ENCODE measurements at places on chromosomes 16 and 17.

DNA sequence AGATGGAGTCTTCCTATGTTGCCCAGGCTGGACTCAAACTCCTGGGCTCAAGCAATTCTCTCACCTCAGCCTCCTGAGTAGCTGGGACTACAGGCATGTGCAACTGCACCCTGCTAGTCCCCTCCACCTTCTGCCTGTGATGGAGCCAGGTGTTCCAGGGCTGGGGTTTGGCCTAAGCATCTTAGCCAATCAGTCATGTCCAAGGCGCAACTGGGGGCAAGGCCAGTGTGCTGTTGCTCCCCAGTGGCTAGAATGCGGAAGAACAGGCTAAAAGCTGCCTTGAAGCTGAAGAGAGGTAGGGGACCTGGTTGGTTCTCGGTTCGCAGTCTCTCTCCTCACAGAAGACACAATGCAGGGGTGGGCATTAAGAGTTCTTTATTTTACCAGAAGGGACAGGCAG lies 18.6 kb downstream of the FLOT2 start:
- peak; percentile 39 for DNase-seq

DNA sequence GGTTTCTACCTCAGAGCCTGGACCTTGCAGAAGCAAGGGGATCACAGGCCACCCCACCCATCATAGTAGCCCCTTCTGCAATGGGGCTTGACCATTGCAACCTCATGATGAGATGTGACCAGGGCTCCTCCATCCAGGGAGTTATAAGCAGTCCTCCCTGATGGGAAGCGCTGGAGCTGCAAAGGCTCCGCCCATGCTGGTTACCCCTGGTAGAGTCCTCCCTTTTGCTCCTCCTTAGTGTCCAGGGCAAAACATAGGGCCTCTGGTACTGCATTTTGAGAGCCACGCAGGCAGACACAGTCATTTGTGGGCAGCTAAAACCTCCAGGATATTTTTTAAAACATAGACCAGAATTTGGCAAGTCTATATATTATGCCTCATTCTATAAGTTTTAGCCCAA lies 161.1 kb downstream of the RAB11FIP4 start:
- DNase-seq: no peak

DNA sequence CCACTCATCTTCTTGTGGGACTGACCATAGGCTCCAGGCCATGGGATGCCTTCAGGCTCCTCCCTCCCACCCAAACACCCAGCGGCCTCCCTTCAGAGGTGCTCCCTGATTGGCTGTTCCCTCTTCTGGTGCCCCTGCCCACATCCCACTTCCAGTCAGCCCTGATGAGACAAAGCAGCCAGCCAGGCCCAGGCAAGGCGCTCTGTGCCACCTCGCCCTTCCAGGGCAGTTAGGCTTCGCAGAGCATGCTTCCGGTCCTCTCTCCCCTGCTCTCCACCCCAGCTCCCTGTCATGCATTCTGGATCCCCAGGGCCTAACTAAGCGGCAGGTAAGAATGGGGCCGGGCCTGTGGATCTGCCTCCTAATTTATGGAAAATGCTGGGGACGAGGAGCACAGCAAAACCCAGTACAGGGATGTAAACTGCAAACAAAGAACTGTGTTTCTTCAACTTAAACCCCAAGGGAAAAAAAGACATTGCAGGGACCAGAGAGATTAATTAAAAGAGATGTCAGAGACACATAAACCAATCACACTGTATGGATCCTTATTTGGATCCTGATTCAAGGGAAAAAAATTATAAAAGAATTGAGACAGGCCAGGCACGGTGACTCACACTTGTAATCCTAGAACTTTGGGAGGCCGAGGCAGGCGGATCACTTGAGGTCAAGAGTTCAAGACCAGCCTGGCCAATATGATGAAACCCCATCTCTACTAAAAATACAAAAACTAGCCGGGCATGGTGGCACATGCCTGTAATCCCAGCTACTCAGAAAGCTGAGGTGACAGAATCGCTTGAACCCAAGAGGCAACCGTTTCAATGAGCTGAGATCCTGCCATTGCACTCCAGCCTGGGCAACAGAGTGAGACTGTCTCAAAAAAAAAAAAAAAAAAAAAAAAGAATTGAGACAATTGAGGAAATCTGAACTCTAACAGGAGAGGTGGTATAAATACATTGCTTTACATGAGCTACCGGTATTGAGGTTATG lies 26.0 kb downstream of the ZDHHC7 start:
- peak; percentile 94 for DNase-seq

DNA sequence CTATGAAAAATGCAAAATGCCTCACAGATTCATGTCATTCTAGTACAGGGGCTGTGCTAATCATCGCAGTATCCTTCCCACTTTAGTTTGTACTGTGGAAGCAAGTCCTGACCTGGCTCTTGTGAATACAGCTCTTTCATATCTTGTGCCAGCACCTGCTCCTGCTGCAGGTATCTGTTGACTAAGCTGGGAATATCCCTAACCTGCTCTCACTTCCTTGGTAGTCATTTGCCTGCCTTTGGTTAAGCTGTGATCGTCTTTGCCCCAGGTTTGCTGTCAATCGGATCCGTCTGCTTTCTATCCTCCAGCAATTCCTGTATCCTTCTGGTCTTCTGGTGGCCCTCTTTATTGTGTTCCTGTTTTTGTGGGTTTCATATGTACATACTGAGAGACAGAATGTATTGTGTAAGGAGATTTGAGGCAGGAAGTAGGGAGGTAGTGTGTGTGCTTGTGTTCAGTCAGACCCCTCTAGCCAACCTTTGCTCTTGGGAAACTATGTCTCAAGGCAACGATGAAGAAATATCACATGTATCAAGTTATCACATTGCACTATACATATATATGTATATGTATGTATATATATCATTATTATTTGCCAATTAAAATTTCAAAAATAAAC lies 7.7 kb upstream of the GINS3 start:
- no peak for DNase-seq

DNA sequence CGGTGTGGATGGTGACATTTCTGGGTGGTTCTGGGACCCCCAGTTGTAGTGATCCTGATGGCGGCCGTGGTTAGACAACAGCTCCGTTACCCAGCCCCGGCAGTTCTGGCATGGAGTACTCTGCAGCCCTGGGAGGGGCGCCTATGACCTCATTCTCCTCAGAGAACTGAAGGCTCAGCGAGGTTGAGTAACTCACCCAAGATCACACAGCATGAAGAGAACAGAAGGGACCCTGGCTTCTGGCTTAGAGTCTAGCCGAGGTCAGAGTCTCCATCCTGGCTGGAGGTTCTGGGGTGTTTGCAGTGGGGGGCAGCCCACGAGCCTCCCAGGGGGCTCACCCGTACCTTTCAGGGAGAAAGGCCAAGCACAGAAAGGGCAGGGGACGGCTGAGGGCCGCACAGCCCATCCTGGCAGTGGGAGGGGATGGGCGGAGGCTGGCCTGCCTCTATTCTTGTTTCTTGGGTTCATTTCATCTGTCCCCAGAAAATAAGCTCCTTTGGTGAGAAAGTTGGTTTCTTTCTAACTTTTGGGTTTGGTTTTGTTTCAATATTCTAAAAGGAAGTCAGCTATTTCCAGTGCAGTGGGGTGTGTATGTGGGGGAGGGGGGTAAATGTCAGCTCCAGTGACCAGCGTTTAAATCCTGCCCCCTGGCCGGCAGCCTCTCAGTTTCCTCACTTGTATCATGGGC lies 13.2 kb downstream of the ZFPM1 start:
- DNase-seq: no peak

DNA sequence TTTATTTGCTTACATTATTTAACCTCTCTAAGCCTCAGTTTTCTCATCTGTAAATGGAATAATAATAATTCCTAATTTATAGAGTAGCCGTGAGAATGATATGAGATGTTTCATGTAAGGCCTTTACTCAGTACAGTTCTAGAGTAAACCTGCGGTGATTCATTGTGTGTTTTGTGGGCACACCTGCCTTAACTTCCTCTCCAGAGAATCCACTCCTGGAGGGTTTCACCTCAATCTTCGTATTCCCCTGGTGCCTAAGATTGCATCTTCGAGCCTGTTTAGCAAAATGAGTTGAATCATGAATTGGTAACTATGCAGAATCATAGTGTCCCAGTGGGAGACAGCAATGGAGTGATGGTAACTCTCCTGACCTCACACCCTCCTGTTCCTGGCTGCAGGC lies 52.3 kb downstream of the DNAH2 start:
- no peak for DNase-seq

- no peak for DNase-seq
These were observed 364.8 kb downstream of the CA10 start for GRCh38 chr17:51793686-51794085.

GRCh38 chr16:78796221-78796866 lies 696.9 kb downstream of the WWOX start:
- DNase-seq: no peak

DNA sequence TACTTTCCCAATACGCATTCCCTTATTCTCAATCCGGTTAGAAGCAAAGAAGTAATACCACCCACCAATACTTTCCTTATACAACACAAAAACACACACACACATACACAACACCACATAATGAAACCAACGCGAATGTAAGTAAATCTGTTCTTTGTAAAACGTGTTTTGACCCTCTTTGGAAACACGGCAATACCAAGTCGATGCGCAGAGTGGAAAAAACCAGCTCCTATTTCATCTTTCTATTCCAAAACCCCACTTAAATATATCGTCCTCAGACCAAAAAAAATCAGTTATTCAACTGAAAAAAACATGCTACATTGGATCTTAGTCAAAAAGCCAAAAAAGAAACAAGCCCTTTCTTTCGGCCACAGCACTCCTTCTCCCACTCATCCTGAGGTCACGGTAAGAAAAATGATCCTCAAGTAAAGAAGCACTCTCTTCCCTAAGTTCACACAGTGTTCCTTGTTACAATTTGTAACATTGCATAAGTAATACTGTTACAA lies 31.0 kb upstream of the ARL4D start:
- DNase-seq: peak; percentile 98

- no peak for DNase-seq
These were observed 121.8 kb downstream of the CYLD start for GRCh38 chr16:50863644-50864144.

DNA sequence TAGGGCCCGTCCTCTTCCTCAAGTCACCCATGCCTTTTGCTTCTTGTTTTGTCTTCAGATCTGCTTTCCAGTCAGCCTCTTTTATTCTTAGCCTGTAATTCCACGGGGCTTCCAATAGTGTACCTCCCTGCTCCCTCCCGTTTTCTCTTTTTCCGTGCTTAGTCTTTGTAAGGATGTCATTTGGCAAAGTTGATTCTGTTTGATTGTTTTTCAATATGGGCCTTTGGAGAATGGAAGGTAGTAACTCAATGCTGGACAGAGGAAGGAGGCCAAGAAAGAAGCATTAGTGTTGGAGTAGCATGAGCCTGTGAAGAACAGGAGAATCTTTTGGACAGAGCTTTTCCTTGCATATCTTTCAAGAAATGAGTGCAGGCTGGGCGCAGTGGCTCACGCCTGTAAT lies 6.5 kb downstream of the WWP2 start:
- no peak for DNase-seq

- no peak for DNase-seq
These were observed 30.0 kb upstream of the ANKRD40CL start for GRCh38 chr17:50797135-50797810.

DNA sequence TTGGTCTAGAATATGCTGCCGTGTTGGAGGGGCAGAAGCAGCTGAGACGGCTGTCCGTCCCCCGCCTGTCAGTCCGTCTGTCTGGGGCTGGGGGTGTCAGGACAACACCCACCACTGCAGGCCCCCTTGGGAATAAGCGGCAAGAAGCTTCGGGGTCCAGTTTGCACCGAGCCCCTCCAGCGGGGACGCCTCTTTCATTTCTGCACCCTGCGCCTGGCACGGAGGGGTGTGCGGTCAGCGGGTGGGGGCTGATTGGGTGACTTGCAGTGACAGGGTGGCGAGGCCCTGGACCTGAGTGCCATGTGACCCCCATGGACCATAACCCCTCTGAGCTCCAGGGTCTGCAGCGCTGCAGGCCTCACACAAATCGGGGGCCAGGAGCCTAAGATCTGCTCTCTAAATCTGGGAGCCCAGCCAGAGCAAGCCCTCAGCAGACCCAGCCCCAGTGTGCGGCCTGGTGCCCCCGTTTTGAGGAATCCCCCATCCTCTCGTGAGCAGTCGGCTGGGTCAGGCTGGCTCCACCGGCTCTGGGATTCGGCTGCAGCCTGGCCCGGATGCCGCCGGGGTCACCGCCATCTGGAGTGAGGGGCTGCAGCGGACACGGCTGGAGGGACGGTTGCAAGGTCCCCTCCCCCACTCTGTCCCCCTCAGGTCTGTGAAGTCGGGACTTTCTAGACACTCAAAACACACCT lies 8.3 kb downstream of the CBFA2T3 start:
- DNase-seq: no peak

GRCh38 chr16:19365486-19365885 lies 52.2 kb upstream of the TMC5 start:
- DNase-seq: no peak

DNA sequence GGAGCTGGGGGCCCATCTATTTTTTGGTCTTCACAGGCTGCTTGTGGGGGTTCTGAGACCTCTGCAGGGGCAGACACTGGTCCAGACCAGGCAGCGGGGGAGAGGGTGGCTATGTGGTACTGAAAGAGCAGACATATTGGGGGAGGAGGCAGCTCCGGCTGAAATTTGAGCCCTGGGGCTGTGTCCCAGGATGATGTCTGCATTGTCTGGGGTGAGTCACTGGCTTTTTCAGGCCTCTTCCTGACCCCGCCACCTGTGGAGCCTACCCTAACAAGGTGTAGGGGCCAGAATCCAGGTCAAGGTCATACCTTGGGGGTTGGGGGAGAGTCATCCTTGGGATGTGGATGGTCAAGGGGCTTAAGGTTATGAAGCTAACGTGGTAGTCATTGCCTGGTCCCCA lies 2.4 kb downstream of the CORO6 start:
- peak; percentile 48 for DNase-seq

DNA sequence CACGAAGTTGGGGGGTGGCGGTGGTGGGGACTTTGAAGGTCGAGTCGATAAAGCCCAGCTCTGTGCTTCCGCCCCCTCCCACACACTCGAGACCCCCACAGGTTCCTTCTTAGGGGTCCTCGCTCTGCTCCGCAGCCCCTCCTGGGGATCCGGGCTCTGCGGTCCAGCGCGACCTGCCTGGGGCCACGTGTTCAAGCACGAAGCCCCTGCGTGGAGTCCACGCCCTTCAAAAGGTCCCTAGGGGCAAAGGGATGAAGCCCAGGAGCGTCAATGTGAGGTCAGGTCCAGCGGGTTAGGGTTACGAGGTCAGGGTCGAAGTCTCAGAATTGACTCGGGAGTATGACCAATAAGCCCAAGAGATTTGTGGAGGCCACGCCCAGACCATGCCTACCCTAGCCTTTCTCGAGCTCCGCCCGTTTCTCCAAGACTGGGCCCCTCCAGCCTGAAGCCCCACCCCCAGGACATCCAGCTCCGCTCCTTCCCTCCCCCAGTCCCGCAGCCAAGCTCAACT lies 786 bp upstream of the CACNA1G start:
- DNase-seq: no peak

GRCh38 chr17:34386343-34386696 lies 23.3 kb upstream of the CCL1 start:
- no peak for DNase-seq

GRCh38 chr17:66655461-66655860 lies 179.5 kb upstream of the CACNG5 start:
- no peak for DNase-seq

- peak; percentile 46 for DNase-seq
These were observed 128.5 kb downstream of the MRTFB start for GRCh38 chr16:14199624-14200023.

- no peak for DNase-seq
These were observed 28.7 kb downstream of the SOX8 start for GRCh38 chr16:1010251-1010650.
